A549 treated with Hydrocortisone at 1 μM for 4 hours (cell line): ENCODE measurements at places on chromosomes 7 and 10. TPM values are rescaled to one million over a fixed set of nuclear protein-coding genes. Genes with fewer than 3 reads are reported as not detected.

Gene MYPN
- total RNA-seq = 2.2 to 2.9 TPM (median 2.6 TPM) in 5 replicates

Gene MMS19
- total RNA-seq = 47.4 to 50.9 TPM (median 48.9 TPM) in 5 replicates

Gene STAM
- 22.7 to 26.4 TPM (median 22.7 TPM) in 5 replicates for total RNA-seq

Gene PLAU
- 95.7 to 133 TPM (median 109 TPM) in 5 replicates for total RNA-seq

Gene FAM237B
- 0.02 to 0.06 TPM (median 0.03 TPM) in 4 of 5 replicates, not detected in the other for total RNA-seq

Gene EEPD1
- total RNA-seq = 54.5 to 61.6 TPM (median 58.0 TPM) in 5 replicates

Gene TAC1
- total RNA-seq = not detected in 5 replicates

Gene PODXL
- total RNA-seq = 28.7 to 56.2 TPM (median 40.1 TPM) in 5 replicates

Gene AKR1C3
- 1,013 to 1,273 TPM (median 1,197 TPM) in 5 replicates for total RNA-seq

Gene SFMBT2
- total RNA-seq = 5.9 to 9.7 TPM (median 7.9 TPM) in 5 replicates

Gene PLXDC2
- 0.05 TPM in 2 of 5 replicates, not detected in the others for total RNA-seq

Gene ZSCAN25
- 8.2 to 10.5 TPM (median 10.0 TPM) in 5 replicates for total RNA-seq

Gene MUC3A
- total RNA-seq = 13.5 to 23.7 TPM (median 20.2 TPM) in 5 replicates
